Omental fat pad (tissue), 4 donors: ENCODE measurements at places on chromosomes 16 and 17. TPM values are rescaled to one million over a fixed set of nuclear protein-coding genes. Genes with fewer than 3 reads are reported as not detected.

FAM117A gene
- total RNA-seq, result 4.1 TPM

DNA sequence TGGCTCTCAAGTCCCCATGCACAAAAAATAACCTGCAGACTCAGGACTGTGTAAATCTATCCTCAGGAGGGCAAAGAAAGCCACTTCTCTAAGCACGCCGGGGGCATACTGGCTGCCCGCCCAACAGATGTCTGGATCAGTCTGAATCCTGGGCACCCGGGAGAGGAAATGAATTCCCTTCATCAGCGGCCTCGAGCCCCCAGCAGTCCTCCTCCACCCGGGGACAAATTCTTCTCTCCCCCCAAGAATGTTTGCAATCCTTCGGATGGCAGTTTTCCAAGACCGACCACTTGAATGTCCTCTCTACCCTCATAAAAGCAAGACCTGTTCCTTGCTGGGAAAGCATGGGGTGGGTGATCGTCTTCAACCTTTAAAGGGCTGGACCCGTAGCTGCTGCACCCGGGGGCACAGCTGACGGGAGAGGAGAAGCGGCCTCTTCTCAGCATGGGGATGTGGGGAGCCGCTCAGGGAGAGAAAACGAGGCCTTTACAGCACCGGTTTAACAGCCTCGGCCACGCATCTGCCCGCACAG lies 9.4 kb upstream of the MAP2K3 start:
- no peak for DNase-seq

DNA sequence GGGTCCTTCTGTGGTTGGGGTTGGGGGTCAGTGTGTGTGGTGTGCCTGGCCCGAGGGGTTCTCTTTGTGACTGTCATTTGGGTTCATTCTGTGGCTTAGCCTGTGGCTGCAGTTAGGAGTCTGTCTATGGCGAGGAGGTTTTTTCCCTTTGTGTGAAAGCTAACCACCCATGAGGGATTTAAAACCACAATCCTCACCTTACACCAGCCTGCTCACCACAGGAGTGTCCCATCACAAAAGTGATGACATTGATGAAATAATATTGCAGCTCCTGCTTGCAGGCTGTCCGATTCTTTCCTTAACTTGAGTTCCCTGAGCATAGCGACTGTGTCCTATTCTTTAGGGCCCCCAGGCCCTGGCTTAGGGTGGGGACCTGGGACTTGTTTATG lies 113.6 kb downstream of the RAP1GAP2 start:
- no peak for DNase-seq

GRCh38 chr16:14672403-14672971 lies 21.6 kb downstream of the PLA2G10 start:
- no peak for DNase-seq

GRCh38 chr17:76887802-76888201 lies 19.6 kb downstream of the MGAT5B start:
- DNase-seq, result no peak

GRCh38 chr17:48915459-48916282 lies 7.5 kb downstream of the UBE2Z start:
- DNase-seq, result no peak

DNA sequence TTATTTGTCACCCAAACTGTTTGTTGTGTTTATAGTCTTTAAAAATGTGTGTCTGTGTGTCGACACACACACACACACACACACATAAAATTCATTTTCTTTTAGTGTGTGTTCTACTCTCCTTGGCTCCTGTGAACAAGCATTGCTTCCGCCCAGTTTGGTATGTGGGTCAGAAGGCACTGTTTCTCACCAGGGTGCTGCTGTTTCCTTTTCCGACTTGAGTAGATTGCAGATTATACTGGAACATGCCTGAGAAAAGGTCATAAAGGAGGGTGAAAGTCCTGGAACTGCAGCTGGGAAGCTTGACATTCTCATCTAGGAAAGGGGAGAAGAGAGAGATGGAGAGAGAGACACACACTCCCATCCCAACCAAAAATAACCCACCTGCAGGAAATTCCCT lies 330.3 kb downstream of the BCAS3 start:
- DNase-seq, result no peak

- DNase-seq, result no peak
These were observed 172.6 kb upstream of the CDH13 start for GRCh38 chr16:82454152-82454551.
